ENCODE measurements at places on chromosomes 7 and 10. TPM values are rescaled to one million over a fixed set of nuclear protein-coding genes. Genes with fewer than 3 reads are reported as not detected.

- DNase-seq = peak; percentile 24
Measured at GRCh38 chr10:80684259-80684658, 146.6 kb downstream of the SH2D4B start.

Gene TPK1
- 2.3 TPM for total RNA-seq

Gene GNAT3
- total RNA-seq = not detected

GRCh38 chr10:63407136-63407662 is 58.6 kb downstream of the JMJD1C start:
- no peak for DNase-seq

GRCh38 chr10:120940299-120940900 is 89.2 kb downstream of the WDR11 start:
- DNase-seq = no peak
